ENCODE measurements at places on chromosomes 2 and 18. TPM values are rescaled to one million over a fixed set of nuclear protein-coding genes. Genes with fewer than 3 reads are reported as not detected.

The GAL3ST2 gene
- polyA plus RNA-seq, result not detected

The RSAD2 gene
- polyA plus RNA-seq, result 15.0 TPM

The CIB4 gene
- not detected for polyA plus RNA-seq

The COBLL1 gene
- 0.22 TPM for polyA plus RNA-seq

The SERPINB12 gene
- polyA plus RNA-seq, result not detected

The DARS1 gene
- 102 TPM for polyA plus RNA-seq

The DHRS9 gene
- polyA plus RNA-seq, result not detected

The MATN3 gene
- not detected for polyA plus RNA-seq

The ST8SIA5 gene
- not detected for polyA plus RNA-seq

The POMC gene
- 7.9 TPM for polyA plus RNA-seq

The MRPS5 gene
- 38.6 TPM for polyA plus RNA-seq

The CYP27A1 gene
- 0.09 TPM for polyA plus RNA-seq

The TTLL4 gene
- 9.8 TPM for polyA plus RNA-seq

The GPAT2 gene
- polyA plus RNA-seq, result 0.34 TPM

The LBX2 gene
- polyA plus RNA-seq, result not detected

The SNRNP27 gene
- 58.4 TPM for polyA plus RNA-seq

The AKAIN1 gene
- polyA plus RNA-seq, result not detected

The YIPF4 gene
- 7.8 TPM for polyA plus RNA-seq

The CPS1 gene
- polyA plus RNA-seq, result not detected

The PTPN18 gene
- polyA plus RNA-seq, result 39.4 TPM

The AMER3 gene
- not detected for polyA plus RNA-seq

The CD28 gene
- 52.2 TPM for polyA plus RNA-seq

The NGEF gene
- not detected for polyA plus RNA-seq

The INHBB gene
- polyA plus RNA-seq, result not detected

The ITPRID2 gene
- polyA plus RNA-seq, result 6.8 TPM

The MC2R gene
- not detected for polyA plus RNA-seq

The REG3G gene
- not detected for polyA plus RNA-seq

The ING5 gene
- 38.7 TPM for polyA plus RNA-seq

The HAAO gene
- polyA plus RNA-seq, result not detected

The IHH gene
- not detected for polyA plus RNA-seq

The PER2 gene
- polyA plus RNA-seq, result 10.1 TPM

The DSG4 gene
- polyA plus RNA-seq, result not detected

The FKBP7 gene
- polyA plus RNA-seq, result 2.7 TPM
